ENCODE measurements at places on chromosomes 5 and 9.

DNA sequence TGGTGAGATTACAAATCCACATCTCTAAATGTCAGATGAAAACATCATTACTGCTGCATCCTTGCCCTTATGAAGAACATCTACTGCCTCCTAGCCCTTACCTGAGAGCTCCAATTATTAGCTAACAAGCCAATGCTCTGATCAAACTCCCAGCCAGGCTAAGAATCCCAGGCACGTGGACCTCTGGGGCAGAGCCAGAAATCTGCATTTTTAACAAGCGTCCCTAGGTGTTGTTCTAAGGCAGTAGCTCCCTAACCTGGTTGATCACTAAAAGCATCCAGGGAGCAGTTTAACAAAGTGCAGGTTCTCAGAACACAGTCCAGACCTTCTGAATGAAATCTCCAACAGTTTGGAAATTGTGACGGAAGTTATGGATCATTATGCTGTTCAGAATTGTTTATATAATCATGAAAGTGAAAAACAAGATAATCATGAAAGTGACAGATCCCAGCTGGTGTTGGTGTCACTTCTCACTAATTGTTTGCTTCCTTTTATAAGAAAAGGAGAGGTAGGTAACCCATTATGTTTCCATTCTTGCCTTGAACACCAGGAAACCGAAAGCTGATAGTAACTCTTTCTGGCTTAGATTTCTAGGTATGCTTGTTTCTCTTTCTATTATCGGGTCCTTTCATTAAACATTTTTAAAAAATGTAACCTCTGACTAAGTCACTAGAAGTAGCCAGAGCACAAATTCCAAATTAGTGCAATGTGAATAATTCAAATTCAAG, 216.5 kb upstream of the NR4A3 start:
- no peak for DNase-seq

DNA sequence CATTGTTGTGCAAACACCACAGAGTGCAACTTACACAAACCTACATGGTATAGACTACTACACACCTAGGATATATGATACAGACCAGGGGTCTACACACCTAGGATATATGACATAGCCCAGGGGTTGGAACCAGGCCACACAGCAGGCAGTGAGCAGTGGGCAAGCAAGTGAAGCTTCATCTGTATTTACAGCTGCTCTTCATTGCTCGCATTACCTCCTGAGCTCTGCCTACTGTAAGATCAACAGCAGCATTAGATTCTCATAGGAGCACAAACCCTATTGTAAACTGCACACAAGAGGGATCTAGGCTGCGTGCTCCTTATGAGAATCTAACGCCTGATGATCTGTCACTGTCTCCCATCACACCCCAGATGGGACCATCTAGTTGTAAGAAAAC, 56.6 kb downstream of the AP3B1 start:
- no peak for DNase-seq

DNA sequence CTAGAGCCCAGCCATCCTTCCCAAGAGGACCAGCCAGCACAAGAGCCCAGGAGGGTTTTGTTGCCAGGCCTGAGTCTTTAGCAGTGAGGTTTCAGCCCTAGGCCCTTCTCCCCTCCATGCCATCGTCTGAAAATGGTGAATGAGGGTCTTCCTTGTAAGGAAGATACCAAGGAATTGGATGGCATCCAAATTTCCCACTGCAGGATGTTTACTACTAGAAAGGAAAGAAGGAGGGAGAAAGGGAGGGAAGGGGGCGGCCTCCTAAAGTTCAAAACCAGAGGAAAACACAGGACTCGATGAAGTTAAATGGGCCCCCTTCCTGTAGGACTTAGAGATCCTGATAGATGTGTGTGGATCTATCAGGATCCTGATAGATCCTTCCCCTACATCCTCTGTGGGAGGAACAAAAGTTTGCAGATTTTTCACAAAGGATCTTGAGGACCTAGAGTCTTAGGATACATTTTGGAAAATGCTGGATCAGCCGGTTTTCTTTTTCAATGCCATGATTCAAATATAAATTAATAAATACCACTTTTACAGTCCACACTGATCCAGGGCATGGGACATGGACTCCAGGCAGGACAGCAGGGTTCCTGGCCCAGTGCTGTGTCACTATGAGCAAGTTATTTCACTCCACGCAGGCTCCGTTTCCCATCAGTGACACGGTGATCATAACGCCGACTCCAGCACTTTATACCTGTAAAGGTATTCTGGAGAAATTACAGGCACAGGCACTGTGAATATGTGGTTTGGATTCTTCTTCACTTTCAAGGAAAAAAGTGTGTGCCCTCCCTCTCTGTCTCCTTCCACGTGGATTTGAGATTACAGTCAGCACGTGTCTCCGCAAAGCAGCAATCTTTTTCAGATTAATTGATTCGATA, 40.9 kb downstream of the C5orf15 start:
- DNase-seq, result no peak

- no peak for DNase-seq
Measured at GRCh38 chr5:131637694-131638093, 2.7 kb upstream of the RAPGEF6 start.

Data from Jurkat, Clone E6-1 (cell line).